ENCODE measurements at places on chromosomes 3 and 15.

- DNase-seq, result no peak
Observed at GRCh38 chr3:153628591-153628990, 466.6 kb downstream of the RAP2B start.

- DNase-seq, result no peak
Observed at GRCh38 chr15:77456746-77457145, 36.1 kb downstream of the HMG20A start.

GRCh38 chr3:42710323-42711021 is 7.9 kb upstream of the HHATL start:
- DNase-seq, result no peak

- DNase-seq, result peak; percentile 63
Observed at GRCh38 chr15:98983334-98983733, 24.3 kb downstream of the PGPEP1L start.

DNA sequence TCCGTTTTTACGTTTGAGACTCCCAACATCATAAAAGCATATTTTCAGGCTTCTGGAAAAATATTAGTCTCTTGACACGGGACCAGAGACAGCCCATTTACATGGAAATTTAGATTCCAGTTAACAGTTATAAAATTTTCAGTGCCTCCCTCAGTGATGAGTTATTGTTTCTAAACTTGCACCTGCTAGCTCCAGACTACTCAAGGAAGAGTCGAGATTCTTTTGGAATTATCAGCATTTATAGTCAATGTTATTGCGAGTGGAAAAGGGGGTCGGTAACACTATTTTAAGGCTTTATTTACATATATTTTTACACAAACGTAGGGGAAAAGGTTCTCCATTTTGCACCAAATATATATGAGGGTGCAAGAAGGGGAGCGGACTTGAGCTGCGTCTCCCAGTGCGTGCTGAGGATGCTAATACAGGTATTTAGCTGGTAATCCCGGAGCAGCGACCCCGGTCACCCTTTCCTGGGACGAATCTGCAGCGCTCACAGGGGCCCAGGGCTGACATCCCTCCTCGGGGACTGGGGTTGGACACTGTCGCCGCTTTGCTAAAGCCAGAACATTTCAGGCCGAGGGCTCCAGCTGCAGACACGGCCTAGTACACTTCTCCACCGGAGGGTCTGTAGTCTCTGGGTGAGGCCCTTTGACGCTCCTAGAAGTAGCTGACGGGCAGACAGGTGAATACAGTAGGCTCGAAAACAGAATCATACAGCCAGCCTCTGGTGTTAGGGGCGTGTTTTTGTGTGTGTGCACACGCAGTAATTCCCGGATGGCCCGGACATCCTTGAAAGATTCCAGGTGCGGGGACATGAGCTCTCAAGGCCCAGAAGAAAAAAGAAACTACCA is 729 bp upstream of the ZBTB11 start:
- no peak for DNase-seq

- DNase-seq, result peak; percentile 7
Observed at GRCh38 chr3:69671082-69671952, 67.9 kb upstream of the MITF start.

DNA sequence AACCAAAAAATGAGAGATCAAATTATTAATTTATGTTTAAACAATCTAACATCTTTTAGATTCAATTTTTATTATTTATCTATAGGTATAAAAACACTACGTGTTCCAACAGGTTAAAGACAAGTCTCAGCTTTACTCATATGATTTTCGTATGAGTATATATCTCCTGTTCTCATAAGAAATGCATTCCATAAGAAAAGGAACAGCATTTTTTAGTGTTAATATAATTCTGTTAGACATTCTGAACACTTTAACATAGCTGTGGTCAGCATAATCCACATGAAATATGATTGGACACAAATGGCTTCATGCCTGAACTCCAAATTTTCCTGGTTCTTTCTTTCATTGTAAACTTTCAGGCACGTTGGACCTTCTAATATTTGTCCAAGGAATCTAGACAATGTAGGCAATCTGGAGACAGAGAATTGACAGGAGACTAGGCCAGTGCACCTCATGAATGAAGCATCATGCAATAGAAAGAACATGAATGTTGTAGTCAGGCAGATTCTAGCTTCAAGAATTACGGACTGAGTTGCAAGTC is 1122.0 kb upstream of the ALCAM start:
- no peak for DNase-seq

DNA sequence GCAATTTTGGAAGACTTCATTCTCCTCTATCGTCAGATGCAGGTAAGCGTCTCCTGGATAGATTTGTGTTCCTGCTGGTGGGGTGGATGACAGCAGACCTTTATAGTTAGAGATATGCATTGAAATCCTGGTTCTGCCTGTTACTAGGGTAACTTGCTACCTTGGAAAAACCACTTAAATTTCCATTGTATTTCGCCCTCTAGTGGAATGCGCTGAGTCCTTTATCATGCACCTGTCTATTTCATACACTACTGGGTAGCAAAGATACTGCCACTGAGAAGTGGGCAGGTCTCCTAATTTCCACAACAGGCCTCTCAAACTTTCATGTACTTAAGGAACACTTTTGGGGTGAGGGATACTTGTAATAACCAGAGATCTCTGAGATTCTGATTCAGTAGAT is 209.5 kb upstream of the SUCLG2 start:
- peak; percentile 36 for DNase-seq

- no peak for DNase-seq
Observed at GRCh38 chr3:126834596-126835471, 130.8 kb downstream of the CHCHD6 start.

GRCh38 chr15:59940456-59940855 is 63.7 kb upstream of the FOXB1 start:
- no peak for DNase-seq

GRCh38 chr15:101044625-101045235 is 125.6 kb downstream of the LRRK1 start:
- no peak for DNase-seq

DNA sequence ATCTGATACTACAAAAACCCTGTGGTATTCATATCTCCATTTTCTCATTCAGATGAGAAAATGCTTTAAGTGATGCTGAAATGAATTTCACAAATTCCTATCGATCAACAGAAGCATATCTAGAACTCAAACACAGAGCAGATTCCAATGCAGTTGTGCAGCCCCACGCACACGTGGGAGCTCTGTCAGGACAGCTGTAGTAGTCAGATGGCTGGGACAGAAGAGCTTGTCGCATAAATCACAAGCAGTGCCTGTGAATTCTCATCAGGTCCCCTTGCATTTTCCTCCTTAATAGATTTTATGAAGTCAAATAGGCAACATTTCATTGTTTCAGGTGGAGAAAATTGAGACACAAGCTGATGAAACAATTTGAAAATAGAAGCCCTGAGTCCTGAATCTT is 792.3 kb downstream of the AGBL1 start:
- DNase-seq, result no peak

DNA sequence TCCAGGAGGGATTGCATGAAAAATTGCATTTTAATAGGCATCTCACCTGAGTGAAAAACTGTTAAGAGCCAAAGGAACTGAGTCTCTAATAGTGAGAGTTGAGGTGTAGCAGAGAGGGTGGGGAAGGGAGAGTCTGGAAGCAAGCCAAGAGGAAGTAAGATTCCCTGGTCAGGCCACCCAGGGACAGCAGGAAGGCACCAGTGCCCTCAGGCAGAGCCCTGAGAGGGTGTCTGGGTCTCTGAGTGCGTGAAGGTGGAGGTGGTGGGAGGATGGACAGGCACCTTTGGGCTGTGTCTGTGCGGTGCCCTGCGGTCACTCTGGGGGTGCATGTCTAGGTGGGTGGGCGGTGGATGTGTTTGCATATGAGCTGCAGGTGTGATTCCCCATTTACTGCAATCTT is 300.4 kb upstream of the ROPN1 start:
- DNase-seq, result peak; percentile 82

DNA sequence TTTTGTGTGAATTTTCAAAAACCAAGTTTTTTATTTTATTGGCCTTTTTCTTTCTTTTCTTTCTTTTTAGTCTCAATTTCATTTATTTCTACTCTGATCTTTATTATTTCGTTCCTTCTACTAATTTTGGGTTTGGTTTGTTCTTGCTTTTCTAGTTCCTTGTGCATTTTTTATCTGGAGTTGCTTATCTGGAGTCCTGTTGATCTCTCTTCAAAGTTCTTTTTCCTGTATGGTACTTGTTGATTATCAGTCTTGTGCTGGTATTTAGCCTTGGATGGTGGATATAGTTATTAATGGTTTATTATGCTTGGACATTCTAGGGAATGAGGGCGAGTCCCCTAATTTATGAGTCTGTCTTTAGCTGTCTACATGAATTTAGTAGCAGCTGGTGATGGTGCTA is 64.7 kb downstream of the LARS2 start:
- DNase-seq, result no peak

DNA sequence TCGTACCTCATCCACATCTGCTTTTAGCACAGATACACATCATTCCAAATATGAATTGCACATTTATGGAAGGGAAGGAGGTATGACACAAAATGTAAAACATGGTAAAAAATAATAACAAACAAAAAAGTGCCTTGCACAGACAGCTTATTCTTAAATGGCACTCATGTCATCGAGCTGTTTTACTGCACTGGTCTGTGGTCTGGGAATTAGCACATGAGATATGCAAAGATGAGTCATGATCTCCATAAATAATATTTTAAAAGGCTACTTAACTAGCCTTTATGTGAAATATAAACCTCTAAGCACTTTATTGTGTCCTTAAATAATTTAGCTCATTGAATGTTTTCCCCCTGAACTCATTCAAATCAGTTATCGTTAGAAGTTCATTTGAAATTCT is 142.2 kb upstream of the ZNF385D start:
- peak; percentile 2 for DNase-seq

- DNase-seq, result no peak
Observed at GRCh38 chr3:131903988-131904415, 130.8 kb downstream of the CPNE4 start.

GRCh38 chr15:63815796-63816533 is 17.8 kb downstream of the HERC1 start:
- DNase-seq, result no peak

GRCh38 chr15:33551860-33552259 is 241.1 kb downstream of the RYR3 start:
- DNase-seq, result no peak

DNA sequence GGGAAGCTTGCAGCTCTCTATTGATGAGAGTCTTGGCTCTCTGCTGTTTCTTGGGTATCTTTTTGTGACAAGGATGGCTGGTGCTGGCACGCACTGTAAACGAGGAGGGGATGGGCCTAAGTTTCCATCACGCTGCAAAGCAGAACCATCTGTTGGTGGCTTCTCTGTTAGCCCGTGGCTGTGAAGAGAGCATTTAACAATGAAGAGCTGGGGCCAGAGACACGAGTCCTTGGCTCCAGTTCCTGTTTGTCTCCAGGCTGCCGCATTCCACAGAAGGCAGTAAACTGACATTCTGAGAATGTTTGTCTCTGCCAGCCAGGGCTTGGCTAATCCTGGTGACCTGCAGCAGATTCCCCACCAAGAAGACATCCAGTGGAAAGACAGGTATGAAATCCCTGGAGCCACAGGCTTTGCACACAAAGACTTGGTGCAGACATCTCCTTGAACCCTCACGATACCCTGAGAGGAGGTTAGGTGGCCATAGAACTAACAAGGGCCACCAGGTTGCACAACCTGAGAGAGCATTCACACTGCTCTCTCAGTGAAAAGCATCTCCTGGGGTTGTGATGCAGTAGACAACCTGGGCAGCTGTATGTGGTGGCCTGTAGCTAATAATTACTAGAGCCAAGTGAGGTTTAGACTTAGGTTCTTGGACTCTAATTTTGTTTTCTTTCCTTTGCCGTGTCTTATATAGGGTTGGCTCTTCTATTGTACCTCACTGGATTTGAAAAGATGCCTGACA is 130.9 kb downstream of the ASB7 start:
- DNase-seq, result no peak

GRCh38 chr15:96345560-96346399 is 15.3 kb downstream of the NR2F2 start:
- peak; percentile 70 for DNase-seq

DNA sequence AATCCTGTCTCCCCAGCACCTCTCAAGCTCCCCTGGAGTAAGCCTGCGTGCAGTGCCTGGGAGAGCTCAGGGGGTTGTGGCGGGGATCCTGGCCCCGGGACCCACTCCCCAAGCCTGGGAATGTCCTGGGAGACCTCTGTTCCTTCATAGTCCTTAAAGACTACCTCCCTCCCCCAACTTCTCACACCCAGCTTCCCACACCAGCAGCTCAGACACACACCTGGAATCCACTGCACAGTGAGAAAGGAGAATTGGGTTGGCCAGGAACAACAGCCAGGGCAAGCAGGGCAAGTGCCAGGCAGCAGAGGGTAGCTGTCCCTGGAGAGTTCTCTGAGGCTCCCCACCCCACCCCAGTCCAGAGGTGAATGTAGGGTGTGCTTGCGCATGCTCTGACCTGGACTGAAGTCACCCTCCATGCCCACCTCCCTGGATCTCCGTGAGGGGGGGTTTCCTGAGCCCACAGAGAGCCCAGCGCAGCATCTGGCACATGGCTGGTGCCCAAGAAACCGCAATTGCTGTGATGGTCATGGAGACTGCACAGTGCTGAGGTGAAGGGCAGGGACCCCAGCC is 22.2 kb downstream of the PSTPIP1 start:
- DNase-seq, result no peak

Measured in NCI-H69 (cell line).